ENCODE measurements at places on chromosomes 13 and 19.

DNA sequence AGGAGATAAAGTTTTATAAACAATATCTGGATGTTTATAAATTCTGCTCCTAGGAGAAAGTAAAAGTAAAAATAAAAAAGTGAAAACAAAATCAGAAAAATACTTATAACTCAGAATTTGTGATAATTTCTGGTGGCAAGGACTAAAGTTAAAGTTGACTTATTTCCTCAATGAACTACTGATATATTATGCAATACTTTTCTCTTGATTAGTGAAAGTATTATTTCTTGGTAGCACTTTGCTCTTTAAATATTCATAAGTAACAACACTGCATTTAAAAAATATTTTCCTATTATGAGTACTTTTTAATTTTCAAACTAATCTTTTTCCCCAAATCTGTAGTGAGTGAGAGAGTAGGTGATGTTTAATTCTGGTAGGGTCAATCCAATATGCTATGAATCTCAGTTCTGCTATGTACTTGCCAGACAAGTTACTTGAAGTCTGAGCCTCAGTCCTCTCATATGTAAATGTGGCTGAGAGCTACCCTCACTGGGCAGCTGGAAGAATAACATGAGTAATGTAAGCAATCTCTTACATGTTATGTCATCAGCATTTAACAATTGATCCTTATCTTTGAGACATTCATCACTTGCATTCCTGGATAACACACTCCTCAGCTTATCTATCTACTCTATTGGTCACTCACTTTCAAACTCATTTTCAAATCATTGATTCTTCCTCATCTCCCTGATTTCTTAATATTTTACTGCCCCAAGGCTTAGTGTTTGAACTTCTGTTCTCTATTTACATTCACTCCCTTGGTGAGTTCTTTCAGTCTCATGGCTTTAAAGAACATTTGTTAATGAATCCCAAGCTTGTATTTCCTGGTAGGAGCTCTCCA is 239.0 kb downstream of the RGCC start:
- DNase-seq = no peak

DNA sequence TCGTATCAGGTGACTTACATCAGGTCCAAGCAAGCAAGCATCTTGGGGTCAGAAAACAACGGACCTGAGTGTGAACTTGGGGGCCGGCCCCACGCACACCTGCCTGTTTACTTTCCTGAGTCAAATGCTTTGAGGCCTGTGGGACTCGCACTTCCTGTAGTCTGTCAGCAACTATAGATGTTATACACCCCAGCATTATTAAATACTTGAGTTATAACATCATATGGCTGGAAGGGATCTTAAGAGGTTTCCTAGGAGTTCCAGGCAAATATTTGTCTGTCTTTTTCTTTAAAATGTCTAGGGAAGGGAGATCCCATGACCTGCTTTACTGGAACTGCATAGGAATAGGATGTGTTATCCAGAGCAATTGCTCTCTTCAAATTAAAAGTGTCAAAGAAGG is 280.6 kb downstream of the SHISA2 start:
- DNase-seq = no peak

- DNase-seq = no peak
Measured at GRCh38 chr13:110305949-110306339, 1.0 kb downstream of the COL4A1 start.

- DNase-seq = peak; percentile 38
Measured at GRCh38 chr19:58021541-58022282, 12.1 kb upstream of the ZSCAN1 start.

- peak; percentile 68 for DNase-seq
Measured at GRCh38 chr19:55353803-55354697, 469 bp downstream of the COX6B2 start.

DNA sequence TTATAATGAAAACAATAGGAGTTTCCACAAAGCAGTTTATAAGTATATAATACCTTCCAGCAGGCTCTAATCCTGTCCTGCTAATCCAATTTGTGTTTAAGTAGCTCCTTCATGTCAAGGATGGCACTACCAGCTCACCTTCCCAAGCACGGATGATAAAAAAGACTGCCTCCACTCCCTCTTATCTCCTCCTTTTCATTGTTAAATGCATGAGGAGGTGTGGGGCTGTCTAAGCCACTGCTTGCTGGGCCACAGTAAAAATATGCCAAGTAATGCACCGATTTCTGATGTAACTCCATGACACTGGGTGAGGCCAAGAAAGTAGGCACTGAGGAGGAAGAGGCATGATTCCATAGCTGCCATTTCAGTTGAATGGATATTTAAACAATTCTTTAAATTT is 193.1 kb downstream of the ZIC5 start:
- DNase-seq = no peak

- no peak for DNase-seq
Measured at GRCh38 chr13:59367467-59367866, 796.3 kb downstream of the DIAPH3 start.

DNA sequence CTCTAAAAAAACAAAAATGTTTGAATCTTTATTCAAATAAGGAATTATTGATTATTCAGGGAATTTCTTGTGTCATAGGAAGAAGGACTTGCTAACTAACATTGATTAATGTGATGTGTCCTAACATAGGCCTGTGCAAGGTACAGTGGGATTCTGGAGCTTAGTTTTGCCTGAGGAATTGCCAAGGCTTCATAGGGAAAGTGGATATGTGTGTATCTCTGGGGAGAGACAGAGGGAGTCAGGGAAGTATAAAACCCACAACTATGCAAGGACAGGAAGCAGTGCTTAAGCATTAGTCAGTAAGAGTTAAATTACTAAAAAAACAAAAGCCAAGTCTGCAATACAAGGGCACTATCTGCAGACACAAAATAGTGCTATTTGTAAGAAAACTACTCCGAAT is 59.6 kb downstream of the WDFY2 start:
- DNase-seq = no peak

DNA sequence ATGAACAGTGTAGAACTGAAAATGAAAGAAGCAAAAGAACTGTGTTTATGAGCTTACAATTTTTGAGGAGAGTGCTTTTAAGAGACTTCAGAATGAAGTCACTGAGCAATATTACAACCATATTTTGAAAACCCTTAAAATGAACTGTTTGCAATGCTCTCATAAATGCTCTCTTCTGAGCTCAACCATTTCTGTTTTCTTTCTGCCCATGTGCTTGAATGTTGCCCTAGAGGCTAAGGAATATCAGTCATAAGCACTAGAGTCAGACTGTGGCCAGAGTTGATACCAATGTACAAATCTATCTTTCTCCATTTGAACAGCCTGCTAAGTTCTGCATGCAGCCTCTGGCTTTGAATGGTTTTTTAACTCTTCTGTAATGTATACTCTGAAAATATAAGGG is 1092.8 kb downstream of the PCDH9 start:
- DNase-seq = no peak

- DNase-seq = peak; percentile 63
Measured at GRCh38 chr19:17766543-17767131, 15.4 kb downstream of the FCHO1 start.

DNA sequence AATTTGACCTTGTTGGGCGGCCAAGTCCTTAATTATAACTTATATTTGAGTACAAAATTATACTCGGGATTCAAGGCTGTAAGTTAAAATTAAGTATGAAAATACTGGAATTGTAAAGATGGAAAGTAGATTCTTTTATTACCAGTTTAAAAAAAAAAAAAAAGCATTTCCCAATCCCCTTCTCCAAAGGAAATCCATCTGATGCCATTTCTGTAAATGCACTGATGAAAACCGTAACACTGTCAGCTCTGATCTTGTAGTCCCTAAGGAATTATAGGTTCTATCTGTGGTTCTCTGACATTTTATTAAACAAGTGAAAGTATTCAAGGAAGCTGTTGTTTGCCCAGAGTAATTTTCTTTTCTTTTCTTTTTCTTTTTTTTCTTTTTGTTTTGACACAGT is 41.6 kb upstream of the HNRNPA1L2 start:
- DNase-seq = no peak

GRCh38 chr13:21478881-21479808 is 20.0 kb upstream of the ZDHHC20 start:
- peak; percentile 67 for DNase-seq

DNA sequence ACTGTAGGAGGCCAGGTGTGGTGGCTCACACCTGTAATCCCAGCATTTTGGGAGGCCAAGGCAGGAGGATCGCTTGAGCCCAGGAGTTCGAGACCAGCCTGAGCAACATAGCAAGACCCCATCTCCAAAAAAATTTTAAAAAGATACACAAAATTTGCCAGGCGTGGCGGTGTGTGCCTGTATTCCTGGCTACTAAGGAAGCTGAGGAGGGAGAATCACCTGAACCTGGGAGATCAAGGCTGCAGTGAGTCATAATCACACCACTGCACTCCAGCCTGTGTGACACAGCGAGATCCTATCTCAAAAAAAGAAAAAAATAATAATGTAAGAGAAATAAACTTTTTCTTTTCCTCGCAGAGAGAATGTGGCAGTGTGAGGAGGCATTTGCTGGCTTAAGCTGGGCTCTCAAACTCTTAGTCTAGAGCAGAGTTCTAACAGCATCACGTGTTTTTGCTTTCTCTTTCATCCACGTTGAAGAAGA is 21.1 kb downstream of the FAM187B start:
- peak; percentile 64 for DNase-seq

DNA sequence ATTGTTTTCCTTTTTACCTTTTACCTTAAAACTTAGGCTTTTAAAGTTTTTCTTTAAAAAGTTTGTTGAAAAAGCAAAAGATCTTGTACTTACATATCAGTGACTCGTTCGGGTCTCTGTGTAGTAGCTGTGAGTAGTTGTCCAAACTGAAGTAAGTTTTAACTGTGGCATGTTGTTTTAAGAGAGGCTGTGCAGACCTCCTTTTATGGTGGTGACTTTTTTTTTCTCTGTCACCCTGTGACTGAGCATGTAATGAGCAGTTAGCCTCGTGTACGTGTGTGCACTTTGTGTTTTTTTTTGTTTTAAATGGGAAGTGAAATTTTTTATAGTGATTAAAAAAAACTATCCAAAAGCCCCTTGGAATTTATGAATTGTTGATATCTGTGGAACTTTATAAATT is at the start of gene GPR183:
TSS of gene GPR183 (minus strand) at position 153 of the 400 bp plus-strand sequence. CDS start 11,254 bp downstream, outside the sequence.
- peak; percentile 54 for DNase-seq

DNA sequence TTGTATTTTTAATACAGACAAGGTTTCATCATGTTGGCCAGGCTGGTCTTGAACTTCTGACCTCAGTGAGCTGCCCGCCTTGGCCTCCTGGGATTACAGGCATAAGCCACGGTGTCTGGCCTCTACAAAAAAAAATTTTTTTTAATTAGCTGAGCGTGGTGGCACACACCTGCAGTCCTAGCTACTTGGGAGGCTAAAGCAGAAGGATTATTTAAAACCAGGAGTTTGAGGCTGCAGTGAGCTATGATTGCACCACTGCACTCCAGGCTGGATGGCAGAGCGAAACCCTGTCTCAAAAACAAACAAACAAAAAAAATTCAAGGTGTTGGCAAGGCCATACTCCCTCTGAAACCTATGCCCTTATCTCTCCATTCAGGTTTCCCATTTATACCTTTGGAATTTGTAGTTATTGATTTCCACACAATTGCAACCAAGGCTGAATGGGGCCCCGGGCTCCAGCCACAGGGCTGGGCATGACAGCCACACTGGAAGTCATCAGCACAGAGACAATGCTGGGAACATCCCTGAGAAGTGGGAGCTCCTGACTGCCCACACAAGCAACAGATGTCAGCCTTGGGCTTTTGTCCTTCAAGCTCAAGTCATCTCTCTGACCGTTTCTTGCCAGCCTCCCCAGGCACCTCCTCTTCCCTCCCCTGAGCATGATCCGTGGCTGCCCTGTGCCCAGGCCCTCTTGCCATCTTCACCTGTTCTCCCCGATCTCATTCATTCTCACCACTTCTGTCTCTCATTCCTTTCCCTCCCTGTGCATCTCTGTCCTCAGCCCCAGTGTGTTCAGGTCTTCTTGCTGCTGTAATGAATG is 27.2 kb upstream of the CALM3 start:
- DNase-seq = no peak

DNA sequence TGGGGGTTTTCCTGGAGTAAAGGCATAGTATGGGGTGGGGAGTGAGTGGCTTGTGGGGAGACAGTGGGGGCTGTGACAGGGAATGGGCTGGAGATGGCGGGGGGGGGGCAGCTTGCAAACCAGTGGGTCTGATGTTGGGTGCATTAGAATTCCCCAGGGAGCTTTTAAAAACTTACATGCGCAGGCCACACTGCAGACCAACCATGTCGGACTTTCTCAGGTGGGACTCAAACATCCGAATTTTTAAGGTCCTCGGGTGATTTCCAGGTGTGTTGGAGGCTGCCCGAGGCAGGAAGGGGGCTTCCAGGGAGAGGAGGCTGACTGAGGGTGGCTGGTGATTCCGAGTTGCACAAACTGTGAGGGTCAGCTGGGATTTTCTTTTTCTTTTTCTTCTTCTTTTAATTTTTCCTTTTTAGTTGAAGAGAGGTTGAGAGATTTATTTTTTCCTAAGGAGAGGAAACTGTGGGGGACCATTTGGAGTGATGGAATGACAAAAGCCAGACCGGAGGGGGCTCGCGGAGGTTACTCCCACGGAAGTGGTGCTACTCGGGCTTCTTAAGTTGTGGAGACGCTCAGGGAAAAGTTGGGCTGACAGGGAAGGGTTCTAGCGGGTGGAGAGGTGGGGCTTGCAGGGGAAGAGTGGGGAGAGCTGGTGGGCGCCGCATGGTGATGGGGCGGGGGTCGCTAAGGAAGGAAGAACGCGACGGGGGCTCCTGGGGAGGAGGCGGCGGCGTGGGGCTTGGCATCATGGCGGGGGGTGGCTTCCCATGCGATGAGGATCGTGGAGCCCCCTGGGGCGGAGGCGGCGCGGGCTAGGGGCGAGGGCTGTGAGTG is 997 bp upstream of the CACNG8 start:
- DNase-seq = no peak

DNA sequence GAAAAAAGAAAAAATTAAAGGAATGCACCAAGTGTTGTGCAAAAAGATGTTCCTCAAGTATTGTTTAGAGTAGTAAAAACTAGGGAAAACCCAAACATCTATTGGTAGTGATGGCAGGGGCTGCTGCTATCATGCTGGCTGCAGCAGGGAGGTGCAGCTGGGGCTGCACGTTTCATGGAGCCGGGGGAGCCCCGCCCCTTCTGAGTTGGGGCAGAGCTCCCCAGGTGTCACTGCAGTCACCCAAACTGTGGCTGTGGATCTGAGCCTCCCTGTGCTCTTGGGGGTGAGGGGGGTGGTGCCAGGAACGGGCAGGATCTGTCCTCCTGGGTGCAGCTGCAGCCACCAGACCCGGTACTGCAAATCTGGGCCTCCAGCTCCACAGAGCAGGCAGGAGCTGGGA is 11.5 kb upstream of the UBE2S start:
- DNase-seq = no peak

DNA sequence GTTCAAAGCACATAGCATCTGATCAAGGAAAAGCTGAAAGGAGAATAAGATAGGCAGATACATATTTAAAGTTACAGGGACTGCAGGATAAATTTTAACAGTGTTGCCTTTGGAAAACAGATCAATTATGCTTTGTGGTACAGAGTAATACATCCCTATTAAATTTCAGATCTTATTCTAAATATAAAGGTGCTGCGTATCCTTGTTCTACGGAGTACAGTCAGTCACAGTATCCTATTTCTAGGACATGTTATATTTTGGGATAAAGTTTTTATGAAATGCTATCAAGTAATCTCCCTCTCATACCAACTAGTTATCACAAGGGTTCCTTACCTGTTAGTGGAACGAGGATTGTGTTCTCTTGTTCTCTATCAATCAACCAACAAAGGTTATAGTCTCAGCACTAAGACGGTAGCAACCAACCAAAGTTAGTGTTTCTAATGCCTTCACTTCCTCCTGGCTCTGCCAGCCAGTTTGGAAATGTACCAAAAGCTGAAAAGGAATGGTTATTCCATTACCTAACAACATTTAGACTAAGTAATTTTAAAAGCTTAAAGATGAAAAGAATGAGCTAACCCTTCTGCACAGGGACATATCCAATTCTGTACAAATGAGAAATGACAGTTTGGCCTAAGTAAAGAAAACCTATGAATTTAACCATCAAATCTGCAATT is 35.2 kb downstream of the TSC22D1 start:
- no peak for DNase-seq

GRCh38 chr19:45041125-45041524 is 2.3 kb downstream of the CLASRP start:
- DNase-seq = no peak
